ENCODE measurements at places on chromosomes 1 and 21. TPM values are rescaled to one million over a fixed set of nuclear protein-coding genes. Genes with fewer than 3 reads are reported as not detected.

NOTCH2NLA gene
- 40.7 TPM for total RNA-seq

- no peak for DNase-seq
Measured at GRCh38 chr1:211939876-211940468, 95.4 kb downstream of the INTS7 start.

DNA sequence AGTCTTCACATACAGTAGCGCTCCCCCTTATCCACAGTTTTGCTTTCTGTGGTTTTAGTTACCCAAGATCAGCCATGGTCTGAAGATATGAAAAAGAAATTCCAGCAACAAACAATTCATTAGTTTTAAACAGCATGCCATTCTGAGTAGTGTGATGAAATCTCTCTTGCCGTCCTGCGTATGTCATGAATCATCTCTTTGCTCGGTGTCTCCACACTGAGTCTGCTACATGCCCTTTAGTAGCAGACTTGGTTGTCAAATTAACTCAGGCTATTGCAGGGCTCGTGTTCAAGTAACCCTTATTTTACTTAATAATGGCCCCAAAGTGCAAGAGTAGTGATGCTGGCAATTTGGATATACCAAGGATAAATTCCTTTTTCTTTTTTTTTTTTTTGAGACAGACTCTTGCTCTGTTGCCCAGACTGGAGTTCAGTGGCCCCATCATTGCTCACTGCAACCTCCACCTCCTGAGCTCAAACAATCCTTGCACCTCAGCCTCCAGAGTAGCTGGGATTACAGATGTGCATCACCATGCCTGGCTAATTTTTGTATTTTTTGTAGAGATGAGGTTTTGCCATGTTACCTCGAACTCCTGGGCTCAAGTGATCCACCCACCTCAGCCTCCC lies 22.6 kb downstream of the PHACTR4 start:
- DNase-seq, result no peak

SELENON gene
- 24.5 TPM for total RNA-seq

- DNase-seq, result no peak
Measured at GRCh38 chr1:224637936-224638335, 21.8 kb downstream of the CNIH3 start.

- no peak for DNase-seq
Measured at GRCh38 chr1:168331569-168331968, 50.9 kb downstream of the TBX19 start.

GRCh38 chr1:98103617-98104285 lies 182.9 kb upstream of the DPYD start:
- no peak for DNase-seq

DNA sequence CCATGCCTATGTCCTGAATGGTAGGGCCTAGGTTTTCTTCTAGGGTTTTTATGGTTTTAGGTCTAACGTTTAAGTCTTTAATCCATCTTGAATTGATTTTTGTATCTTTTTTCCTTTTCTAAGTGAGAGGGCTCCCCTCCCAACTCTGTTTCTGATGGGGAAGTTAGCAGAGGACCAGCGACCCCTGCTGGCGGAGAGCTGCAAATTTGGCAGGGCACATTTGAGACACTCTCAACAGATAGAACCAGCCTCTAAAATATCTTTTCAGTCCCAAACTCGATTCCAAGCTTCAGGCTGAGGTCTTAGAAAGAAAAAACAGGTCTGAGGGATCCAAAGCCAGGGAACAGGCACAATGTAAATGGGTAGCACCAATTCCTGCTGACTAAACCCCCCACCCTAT lies 32.5 kb downstream of the LRRC3 start:
- no peak for DNase-seq

- DNase-seq, result no peak
Measured at GRCh38 chr1:64187646-64188045, 15.8 kb upstream of the UBE2U start.

- DNase-seq, result no peak
Measured at GRCh38 chr21:23977971-23978370, 1629.3 kb downstream of the MRPL39 start.

- DNase-seq, result no peak
Measured at GRCh38 chr1:76640092-76640491, 227.2 kb upstream of the ST6GALNAC5 start.

EXO1 gene
- total RNA-seq, result 1.4 TPM

DNA sequence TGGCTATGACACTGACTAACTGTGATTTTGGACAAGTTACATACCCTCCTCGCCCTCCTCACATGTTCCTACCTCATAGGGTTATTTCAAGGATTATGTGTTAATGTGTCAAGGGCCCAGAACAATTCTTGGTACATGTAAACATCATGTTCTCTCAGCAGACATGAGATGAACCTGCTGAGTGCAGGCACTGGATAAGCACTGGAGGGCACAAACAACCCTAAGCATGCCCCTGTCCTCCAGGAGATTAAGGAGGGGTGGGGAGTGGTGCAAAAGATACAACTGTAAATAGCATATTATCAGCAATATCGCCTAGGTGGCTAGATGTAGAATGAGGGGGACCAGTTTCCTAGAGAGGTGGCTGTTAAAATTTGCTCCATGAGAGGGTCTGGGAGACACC lies 17.7 kb upstream of the RGS16 start:
- DNase-seq, result no peak

GRCh38 chr1:230293390-230293700 lies 132.8 kb downstream of the PGBD5 start:
- no peak for DNase-seq

DNA sequence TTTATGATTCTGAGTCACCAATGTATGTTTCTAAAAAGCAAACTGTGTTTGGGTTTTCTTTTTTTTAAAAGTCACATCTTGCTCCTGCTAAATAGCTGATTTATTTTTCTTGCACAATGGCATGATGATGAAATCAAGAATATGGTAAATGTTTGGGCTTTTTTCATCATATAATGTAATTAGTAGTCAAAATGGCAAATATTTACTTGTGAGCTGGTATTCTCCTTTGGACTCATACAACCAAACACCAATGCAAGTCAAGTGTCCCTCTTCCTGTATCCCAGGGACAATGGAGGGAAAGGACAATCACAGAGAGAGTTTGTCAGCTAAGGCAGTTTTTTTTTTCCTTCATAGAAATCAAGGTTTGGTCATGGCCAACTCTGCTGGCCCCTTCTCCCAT lies 94.6 kb upstream of the RALGPS2 start:
- DNase-seq, result no peak

DNA sequence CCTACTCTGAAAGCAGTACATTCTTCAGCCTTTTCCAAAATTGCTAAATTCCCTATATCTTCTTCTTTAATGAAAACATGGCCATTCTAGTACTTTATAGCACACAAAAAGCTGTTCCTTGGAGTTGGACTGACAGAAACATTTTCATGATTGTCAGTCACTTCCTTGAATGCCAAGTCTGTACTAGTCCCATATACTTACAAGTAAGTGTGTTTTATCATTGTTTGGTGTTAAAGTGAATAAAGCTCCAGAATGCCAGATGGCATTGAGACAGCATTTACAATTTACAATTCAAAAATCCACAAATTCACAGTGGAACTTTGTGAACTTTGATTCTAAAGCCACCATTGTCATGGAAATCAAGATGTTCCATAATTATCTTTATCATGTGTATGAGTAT lies 36.5 kb downstream of the KCNK2 start:
- no peak for DNase-seq

DNA sequence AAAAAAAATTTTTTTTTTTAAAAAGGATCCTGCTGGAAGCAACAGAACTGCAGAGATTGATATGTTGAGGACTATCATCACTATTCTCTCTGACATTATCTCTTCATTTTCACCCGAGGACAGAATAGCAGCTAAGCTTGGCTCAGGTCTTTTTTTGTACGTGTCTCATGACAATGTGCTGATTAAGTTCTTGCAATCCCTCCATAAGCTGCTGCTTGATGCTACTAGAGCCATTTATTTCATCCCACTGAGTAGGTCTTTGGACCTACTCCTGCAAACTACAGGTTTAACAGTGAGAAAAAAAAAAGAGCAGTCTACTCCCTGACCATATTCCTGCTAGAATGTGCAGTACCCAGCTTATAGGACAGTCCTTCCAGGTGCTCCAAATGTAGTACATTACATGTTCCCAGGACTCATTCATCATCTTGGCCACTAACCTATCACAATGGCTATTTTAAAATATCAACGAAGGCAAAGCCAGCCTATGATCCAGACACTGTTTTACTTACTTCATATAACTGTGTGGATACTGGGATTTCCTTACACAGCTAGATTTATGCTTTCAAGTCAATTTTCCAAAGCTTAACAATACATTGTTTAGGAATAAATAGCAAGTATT lies 54.1 kb downstream of the ARHGAP29 start:
- no peak for DNase-seq

NDC1 gene
- total RNA-seq, result 5.4 TPM

- DNase-seq, result no peak
Measured at GRCh38 chr1:204744107-204744779, 58.7 kb upstream of the LRRN2 start.

DNA sequence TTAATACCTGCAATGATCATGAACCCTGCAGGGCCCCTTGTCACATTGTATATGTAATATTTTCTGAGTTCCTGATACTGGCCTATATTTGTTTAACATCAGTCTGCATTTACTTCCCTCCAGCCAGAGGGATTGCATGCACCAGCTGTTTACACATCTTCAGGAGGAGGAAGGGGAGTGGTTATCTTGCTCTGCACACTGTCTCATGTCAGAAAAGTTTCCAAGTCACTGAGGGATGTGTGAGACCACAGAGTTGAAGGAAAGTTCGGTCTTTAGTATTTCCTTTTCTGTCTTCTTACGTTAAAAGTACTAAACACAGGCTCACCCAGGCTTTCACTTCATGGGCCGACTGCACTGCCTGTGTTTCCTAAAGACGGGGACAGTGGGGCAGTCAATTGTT lies 574.1 kb downstream of the LMO4 start:
- DNase-seq, result no peak

COL11A1 gene
- not detected for total RNA-seq

- no peak for DNase-seq
Measured at GRCh38 chr1:83910461-83910860, 88.5 kb downstream of the TTLL7 start.

LYPD8 gene
- total RNA-seq, result not detected

DNA sequence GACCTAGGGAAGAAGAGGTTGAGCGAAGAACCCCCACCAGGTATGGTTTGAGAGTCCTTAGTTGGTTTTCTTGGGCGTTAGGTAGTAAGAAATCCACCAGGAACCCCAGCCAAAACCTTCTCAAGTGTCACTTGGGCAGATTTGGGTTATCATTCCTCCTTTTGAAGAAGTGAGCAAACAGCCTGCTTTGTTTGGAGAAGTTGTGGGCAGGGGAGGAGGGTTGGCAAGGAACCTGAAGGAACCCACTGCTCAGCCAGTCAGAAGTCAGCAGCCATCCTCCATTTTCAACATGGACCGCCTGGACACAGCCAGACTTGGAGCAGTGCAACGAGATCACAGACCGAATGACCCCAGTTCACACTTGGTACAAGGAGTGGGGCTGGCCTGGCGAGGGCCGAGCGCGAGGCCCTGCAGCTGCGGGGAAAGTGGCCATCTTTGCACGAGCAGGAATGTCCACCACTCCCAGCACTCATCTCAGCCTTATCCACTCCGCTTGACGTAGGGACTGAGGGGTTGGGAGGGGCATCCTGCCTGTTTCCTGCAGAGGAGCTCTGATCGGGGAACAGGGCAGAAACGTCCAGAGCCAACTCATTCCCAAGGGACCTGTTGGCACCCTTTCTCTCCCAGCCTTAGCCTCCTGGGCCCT lies 7.2 kb downstream of the ADPRS start:
- DNase-seq, result no peak

DNA sequence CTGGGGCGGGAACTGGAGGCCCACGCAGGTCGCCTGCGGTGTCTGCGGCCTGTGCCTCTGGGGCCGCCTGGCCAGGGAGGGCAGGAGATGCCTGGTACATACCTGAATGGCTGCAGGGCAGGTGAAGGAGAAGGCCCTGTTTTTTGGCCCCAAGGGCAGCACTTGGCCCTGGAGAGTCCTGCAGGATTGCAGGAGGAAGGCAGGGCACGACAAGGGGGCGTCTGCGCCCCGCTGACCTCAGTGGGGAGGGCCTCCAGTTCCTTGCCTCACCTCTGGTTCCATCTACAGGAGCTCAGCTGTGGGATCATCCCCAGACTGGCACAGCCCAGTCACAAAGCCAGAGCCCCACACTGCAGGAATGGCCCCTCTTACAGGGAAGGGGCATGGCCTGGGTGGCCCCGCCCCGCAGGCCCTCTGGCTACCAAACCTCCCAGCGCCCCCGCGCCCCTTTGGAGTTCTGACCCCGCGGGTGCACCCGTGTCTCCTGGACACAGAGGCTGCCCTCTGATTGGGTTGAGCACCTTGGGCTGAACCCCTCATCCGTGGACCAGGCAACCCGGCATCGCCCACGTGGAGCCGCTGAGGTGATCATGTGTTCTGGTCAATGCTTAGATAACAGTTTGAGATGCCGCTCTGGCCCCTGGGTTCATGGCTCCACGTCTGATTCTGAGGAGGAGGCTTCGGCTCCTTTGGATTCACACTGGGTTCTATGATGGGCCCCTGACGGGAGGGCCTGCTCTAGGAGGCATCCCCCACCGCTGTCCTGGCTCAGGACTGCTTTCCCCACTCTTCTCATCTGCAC lies 1.3 kb upstream of the PEX10 start:
- DNase-seq, result no peak

DNA sequence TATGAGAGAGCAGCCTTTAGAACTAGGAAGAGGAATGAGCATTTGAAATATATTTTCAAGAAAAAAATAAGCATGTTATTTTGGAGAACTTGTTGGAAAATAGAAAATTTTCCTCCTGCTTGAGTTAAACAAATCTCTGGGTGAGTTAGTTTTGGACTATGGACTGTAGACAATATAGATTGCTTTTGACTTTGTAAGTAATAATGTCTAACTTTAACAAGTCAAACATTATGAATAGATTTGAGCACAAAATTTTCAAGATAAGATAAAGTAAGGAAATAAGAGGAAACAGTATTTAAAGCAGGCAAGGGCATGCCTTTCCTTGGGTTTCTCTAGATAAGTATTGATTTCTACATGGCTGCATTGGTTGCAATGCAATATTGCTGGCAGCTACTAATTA lies 360.8 kb downstream of the LMO4 start:
- no peak for DNase-seq

TPTE gene
- total RNA-seq, result not detected

KIAA0319L gene
- 58.8 TPM for total RNA-seq

GRCh38 chr1:21811875-21812305 lies at the start of gene LDLRAD2:
TSS of gene LDLRAD2 (plus strand) at chr1:21812265. CDS start at chr1:21812452, 187 bp downstream.
- no peak for DNase-seq

DNA sequence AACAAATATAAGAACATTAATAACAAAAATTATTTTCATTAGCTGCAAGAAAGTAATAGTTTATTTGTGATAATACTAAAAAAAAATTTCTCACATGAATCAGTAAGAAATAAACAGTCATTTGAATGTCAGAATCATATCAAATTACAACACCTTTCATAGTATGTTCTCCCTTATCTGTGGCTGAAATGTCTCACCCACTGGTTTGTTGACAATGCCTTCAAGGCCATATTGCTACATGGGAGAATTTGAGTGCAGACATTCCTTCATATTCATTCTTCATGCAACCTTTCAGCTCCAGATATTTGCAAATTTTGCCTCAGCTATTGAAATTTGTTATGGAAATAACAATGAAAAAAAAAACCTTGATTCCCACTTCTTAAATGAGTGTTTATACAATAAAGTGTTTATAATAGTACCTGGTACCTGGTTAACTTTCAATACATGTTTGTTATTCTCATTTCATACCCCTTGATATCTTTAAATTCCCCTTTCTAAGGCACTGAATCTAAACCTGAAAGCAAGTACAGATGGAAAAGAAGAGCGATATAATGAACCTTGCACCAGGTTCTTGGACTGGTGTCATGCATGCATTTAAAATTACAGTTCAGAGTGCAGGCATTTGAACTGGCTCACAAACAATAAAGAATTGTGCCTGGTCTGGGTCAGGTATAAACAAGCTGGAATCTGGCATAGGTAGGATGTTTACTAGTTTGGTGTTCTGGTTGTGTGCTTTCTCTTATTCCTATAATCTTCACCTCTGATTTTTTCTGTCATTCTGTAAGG lies 242.2 kb upstream of the ADGRL2 start:
- DNase-seq, result no peak

TMEM82 gene
- not detected for total RNA-seq

All from T-helper 17 cell (primary cell).